Activated T-helper 1 cell treated with Interleukin-2 at 50 U/mL for 16 hours (primary cell): ENCODE measurements at places on chromosomes 4 and X.

GRCh38 chrX:15960237-15960636, 105.6 kb upstream of the AP1S2 start:
- DNase-seq = no peak

DNA sequence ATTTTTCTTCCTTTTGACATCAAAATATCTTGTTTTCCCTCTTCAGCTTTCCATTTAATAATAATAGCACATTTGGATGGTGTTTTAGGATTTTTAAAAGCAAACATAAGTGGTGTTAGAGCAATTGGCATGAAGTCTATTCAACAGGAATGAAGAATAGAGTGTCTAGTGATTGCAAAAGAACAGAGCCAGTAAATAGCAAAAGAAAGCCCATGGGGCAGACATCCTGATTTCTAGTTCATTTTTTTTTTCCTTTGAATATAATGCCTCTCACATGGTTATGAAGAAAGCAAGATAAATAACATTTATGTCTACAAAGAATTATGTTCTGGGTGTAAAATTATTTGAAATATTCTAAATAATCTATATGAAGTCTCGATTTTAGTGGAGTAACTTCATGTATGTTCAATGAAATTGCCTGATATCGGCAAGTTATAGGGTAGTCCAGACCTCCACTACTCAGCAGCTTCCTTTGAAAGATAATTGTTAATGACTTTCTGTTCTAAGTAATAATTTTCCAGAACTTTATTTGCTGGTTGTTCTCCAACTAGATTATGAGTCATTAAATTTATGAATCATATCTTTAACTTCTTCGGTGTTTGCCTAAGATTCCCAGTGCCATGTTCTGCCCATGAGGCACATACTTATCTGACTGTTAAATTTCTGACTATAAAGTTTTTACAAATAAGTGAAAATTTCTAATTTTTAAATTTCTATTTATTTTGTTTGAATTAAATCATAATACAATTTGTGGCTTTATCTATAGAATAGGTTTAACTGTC, 587.9 kb downstream of the TLL1 start:
- DNase-seq = no peak

DNA sequence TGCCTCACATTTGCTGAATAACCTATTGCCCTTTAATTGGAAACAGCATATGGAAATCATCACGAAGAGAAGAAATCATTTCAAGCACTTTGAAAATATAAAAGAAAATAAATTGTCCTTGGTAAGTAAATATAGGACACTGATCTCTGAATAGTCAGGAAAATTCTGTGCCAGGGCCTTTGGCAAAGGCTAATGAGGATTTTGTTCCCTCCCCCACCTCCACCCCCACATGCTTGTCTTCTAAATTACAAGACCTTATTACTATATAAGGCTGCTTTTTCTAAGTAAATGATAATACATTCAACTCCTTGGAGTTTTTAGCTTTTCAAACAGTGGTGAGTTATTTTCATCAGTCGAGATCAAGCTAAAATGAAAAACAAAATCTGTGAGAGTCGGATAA, 15.8 kb downstream of the SYNPO2 start:
- DNase-seq = no peak

DNA sequence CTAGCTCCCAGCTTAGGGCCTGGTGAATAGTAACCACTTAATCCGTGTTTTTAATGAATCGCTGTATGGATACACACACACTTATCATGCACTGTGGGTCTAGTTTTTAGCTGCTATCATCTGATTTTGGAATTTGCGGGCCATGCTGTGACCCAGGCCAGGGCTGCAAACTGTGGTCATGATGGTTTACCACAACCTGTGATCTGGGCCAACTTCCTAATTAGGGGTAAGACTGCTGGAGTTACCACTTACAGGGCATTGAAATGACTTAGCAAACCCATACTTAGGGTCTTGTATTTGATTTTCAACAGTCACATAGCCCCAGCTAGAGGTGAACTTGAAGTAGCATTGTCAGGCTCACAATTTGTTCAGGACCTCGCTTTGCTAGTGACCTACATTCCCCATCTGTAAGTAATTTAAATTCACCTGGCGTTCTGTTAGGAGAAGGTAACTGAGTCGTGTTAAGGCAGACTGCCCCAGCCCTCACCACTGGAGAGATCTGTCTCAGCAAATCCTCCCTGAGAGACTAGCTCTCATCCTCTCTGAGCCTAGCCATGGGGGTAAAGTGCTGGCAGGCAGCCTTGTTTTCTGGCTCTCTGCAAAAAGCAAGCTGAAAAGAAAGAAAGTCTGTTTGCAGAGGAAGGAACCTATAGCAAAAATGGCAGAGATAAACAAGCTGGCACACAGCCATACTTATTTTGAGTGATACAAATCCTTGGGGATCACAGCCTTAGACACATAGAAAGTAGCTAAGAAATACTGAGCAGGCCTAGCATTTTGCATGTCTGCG, 33.8 kb upstream of the EGFL6 start:
- DNase-seq = no peak

- no peak for DNase-seq
Measured at GRCh38 chr4:33914386-33914785, 2329.9 kb downstream of the ARAP2 start.

- no peak for DNase-seq
Measured at GRCh38 chr4:3660928-3661515, 105.2 kb upstream of the ADRA2C start.

DNA sequence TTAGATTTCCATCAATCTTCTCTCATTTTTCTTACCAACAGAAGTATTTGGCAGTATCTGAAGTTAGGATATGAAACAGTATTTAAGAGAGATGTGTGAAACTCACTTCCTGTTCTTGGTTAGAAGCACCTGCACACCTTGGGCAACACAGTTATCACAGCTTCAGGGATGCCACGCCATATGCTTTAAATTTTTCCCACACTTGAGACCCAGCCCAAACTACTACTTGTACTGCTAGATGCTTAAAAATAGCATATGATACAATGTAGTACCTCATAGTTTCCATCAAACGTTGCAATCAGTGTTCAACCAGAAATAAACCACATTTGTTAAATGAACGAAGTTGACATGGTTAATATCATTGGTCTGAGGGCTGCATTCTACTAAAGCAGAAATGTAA, 725.1 kb upstream of the FRG1 start:
- no peak for DNase-seq

- DNase-seq = no peak
Measured at GRCh38 chr4:149347139-149347538, 468.5 kb downstream of the IQCM start.

DNA sequence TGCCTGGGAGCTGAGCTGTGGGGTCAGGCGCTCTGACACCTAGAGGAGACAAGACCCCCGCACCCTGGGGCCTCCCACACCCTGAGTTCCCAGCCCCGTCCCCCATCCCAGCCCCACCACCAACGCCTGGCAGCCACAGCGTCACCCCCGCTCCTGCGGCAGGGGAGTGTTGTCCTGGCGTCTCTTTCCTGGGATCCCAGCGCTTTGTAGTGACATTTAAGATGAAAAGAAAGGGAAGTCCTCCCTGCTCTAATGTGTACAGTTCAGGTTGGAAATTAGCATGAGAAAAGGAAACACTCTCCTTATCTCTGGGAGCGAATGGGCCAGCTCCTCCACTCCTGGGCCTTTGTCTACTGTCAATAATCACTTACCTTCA, 112.1 kb downstream of the FAM53A start:
- no peak for DNase-seq
